ENCODE measurements at places on chromosomes 6 and 20. TPM values are rescaled to one million over a fixed set of nuclear protein-coding genes. Genes with fewer than 3 reads are reported as not detected.

HUS1B gene
- total RNA-seq: 1.3 TPM

- no peaks in the 10 kb centered on the region for H3K36me3 ChIP-seq
- H3K4me1 ChIP-seq: peaks cover 15% of the 10 kb centered on the region
- H3K27ac ChIP-seq: no peak overlapping the region
- DNase-seq: no peak
- peaks cover 3% of the 10 kb centered on the region for H3K27me3 ChIP-seq
Observed at GRCh38 chr6:113875470-113875869, 18.3 kb downstream of the MARCKS start.

DNA sequence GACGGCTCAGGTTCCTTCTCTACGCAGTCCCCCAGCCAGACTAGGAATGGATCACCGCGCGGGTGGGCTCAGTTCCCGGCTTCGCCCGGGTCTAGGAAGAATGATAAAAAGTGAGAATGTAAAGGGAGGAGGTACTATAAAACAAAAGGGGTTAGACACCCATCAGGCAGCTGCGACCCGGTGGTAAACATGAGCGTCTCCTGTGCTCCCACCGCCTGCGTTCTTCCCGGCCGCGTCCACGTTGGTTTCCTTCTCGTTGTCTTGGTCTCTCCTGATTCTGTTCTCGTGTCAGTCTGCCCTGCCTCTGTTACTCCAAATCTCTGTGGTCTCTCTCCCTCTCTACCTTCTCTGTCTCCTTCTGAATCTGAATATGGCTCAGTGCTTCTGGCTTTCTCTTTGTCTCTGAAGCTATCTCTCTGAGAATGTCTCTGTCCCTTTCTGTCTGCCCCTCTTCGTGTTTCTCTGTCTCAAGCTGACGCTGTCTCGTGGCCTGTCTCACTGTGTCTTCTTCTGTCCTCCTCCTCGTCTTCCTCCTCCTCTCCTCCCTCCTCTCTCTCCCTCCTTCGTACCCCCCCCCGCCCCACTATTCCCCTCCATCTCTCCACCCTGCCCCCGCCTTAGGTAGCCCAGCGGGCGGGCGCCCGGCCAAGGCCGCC lies 41.6 kb upstream of the FOXP4 start:
- H3K36me3 ChIP-seq: no peaks in the 10 kb centered on the region
- H3K27ac ChIP-seq: peak overlapping the region; percentile 92
- H3K4me3 ChIP-seq: peak overlapping the region; percentile 82
- no peaks in the 10 kb centered on the region for H3K27me3 ChIP-seq

DNA sequence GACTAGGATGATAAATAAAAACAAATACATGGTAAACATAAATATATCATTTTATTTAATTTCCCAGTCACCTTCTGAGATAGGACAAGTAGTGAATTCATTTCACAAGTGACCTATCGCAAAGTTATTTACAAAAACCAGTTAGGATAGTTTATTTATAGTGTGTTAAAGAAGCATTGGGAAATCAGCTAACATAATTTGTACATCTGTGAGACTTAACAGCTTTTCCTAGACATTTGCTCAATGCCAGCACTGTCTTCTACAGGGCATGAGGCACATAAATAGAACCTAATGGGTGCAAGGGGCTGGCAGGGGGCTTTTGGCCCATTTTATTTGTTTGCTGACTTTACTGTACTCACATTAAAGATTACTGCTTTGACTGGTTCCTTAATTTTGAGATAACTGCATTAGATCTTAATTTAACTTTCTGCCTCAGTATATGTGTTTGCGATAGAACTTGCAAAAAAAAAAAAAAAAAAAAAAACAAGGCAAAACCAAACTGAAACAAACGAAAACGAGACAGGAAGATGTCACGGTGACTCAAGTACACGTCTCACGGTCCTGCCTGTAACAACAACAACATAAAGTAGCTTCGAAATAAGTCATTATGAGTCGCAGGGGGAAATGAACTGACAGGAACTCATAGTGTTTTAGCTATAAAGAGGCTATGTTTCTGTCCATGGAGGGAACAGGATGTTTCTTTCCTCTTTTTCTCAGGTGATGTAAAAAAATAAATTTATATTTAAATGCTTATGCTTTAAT lies 133.7 kb upstream of the GMDS start:
- no peak overlapping the region for H3K4me3 ChIP-seq
- no peaks in the 10 kb centered on the region for H3K27me3 ChIP-seq
- no peak overlapping the region for H3K27ac ChIP-seq
- no peak for DNase-seq
- H3K36me3 ChIP-seq: no peaks in the 10 kb centered on the region
- peaks cover 5% of the 10 kb centered on the region for H3K4me1 ChIP-seq

DNA sequence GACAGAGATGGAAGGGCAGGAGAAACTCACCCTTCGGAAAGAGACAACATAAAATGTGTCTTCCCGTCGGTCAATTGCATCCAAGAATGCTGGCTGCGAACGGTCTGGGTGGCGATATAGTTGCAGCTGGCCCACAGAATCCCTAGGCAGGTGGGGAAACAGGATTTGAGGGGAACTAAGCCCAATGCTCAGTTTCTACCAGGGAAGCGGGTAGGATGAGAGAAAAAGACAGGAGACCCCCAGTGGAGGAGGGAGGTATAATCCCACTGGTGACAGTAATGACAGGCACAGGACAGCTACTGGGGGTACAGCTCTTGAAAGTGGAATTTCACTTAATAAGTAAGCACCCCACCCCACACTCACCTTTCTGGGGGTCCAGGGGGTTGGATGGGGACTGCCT lies 7.5 kb upstream of the TNXB start:
- H3K27ac ChIP-seq: no peak overlapping the region
- no peaks in the 10 kb centered on the region for H3K27me3 ChIP-seq
- peaks cover 7% of the 10 kb centered on the region for H3K4me1 ChIP-seq
- no peak for DNase-seq
- no peak overlapping the region for H3K4me3 ChIP-seq
- H3K36me3 ChIP-seq: peaks cover 73% of the 10 kb centered on the region

DNA sequence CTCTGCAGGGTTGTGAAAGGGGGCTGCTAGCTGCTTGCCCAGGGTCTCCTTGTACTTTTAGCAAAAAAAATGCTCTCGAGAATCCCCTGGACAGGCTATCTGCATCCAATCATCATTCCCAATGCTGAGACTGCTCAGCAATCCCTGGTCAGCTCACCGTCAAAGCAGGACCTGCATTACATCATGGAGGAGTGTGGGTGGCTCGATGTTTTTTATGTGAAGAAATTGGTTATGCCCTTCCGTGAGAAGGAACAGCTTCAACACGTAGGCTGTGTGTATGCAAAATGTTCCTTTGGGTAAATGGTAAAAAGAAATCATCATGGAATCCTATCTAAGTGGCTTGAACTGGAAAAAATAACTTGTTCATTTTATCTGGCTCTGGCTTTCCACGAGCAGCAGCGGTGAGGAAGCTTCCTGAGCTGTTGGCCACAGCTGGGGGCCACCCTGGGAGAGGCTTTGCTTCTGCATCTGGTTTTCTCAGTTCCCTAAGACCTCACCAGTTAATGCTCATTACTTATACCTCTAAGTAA lies 111.4 kb downstream of the FYN start:
- no peak for DNase-seq
- peaks cover 87% of the 10 kb centered on the region for H3K4me1 ChIP-seq
- no peaks in the 10 kb centered on the region for H3K27me3 ChIP-seq
- peaks cover 11% of the 10 kb centered on the region for H3K36me3 ChIP-seq
- peak overlapping the region; percentile 36 for H3K27ac ChIP-seq
- peak overlapping the region; percentile 70 for H3K4me3 ChIP-seq

ACTL10 gene
- total RNA-seq: 3.9 TPM

MAK gene
- 0.15 TPM for total RNA-seq

- H3K27ac ChIP-seq: no peak overlapping the region
- peaks cover 14% of the 10 kb centered on the region for H3K27me3 ChIP-seq
- DNase-seq: no peak
- no peak overlapping the region for H3K4me3 ChIP-seq
- H3K4me1 ChIP-seq: no peaks in the 10 kb centered on the region
- H3K36me3 ChIP-seq: no peaks in the 10 kb centered on the region
Observed at GRCh38 chr20:57769756-57770155, 59.9 kb upstream of the PMEPA1 start.

- H3K27me3 ChIP-seq: peaks cover 7% of the 10 kb centered on the region
- no peak overlapping the region for H3K4me3 ChIP-seq
- no peaks in the 10 kb centered on the region for H3K4me1 ChIP-seq
- no peak for DNase-seq
- H3K36me3 ChIP-seq: no peaks in the 10 kb centered on the region
- H3K27ac ChIP-seq: no peak overlapping the region
Observed at GRCh38 chr6:159487636-159488035, 205.4 kb downstream of the SOD2 start.

BACH2 gene
- total RNA-seq: 79.6 TPM

GRCh38 chr6:30670760-30671527 lies 1.9 kb downstream of the DHX16 start:
- peak overlapping the region; percentile 66 for H3K27ac ChIP-seq
- H3K4me3 ChIP-seq: peak overlapping the region; percentile 91
- no peaks in the 10 kb centered on the region for H3K27me3 ChIP-seq
- no peak for DNase-seq

DNA sequence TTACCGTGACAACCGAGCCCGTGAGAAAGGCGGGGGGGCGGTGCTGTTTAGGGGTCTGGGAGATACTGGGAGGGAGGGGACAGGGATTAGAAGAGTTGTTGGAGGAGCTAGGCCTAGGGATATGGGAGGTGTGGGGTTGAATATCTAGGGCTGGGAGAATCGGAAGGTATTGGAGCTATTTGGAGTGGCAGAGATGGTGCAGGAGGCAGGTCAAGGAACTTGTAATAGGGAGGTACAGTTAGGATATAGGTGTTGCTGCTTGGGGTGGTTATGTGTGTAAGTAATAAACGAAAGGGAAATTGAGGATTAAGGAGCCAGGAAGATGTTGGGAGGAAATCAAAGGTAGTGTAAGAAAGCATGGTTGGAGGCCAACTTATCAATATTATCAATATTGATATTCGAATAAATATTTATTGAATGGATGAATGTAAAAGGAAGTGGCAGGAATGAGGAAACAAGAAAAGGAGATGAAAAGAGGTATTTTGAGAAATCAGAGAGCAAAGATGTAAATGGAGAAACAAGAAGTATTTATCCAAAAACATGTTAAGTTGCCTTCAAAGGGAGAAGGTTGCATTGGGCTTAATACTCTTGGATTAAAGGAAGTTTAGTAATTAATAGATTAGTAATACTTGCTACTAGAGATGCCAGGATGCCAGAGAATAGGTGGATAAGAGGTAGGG lies 602 bp downstream of the PPP1R11 start:
- H3K27me3 ChIP-seq: peaks cover 24% of the 10 kb centered on the region
- peaks cover 58% of the 10 kb centered on the region for H3K4me1 ChIP-seq
- DNase-seq: no peak
- peaks cover 64% of the 10 kb centered on the region for H3K36me3 ChIP-seq
- H3K4me3 ChIP-seq: peak overlapping the region; percentile 98

JPH2 gene
- not detected for total RNA-seq

DNA sequence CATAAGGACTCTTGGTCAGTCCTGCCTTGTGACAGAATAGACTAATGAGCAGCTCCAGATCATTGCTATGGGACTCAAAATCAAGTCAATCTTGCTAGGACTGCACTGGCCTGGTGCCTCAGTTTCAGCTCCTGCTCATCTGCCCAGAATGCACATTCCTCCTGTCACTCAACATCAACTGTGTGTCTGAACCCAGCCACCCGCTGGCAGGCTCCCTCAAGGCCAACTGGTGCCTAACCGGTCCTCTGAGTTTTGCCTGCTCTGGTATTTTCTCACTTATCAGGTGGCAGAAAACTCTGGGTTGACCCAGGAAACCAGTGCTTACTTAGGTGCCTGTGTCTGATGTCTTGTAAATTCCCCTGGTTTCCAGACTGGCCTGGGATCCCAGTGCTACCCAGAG lies 297.7 kb downstream of the DHX35 start:
- no peak overlapping the region for H3K27ac ChIP-seq
- no peaks in the 10 kb centered on the region for H3K36me3 ChIP-seq
- no peak overlapping the region for H3K4me3 ChIP-seq
- no peaks in the 10 kb centered on the region for H3K4me1 ChIP-seq

DNA sequence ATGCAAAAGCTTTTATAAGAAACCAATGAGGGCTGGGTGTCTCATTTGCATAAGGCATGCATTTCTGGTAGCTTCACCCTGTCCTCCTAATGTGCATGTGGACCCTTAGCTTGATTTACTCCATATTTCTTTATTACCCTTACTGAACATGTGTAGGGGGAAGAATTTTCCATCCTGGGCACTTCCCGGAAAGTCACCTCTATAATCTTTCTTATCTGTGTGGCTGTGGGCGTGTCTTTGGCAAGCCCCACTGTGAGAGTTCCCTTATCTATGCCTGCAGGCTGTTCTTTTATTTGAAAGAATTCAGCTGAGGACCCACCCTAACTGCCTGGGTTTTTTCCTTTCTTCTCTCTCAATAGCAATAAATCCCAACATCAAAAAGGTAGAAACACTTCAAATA lies 627.8 kb downstream of the DOK5 start:
- no peaks in the 10 kb centered on the region for H3K36me3 ChIP-seq
- H3K27me3 ChIP-seq: no peaks in the 10 kb centered on the region
- DNase-seq: no peak
- H3K4me1 ChIP-seq: no peaks in the 10 kb centered on the region
- no peak overlapping the region for H3K4me3 ChIP-seq

GRCh38 chr6:139243536-139243935 lies 48.3 kb downstream of the TXLNB start:
- peaks cover 41% of the 10 kb centered on the region for H3K36me3 ChIP-seq
- no peak overlapping the region for H3K27ac ChIP-seq
- H3K4me1 ChIP-seq: no peaks in the 10 kb centered on the region
- no peaks in the 10 kb centered on the region for H3K27me3 ChIP-seq

GRCh38 chr6:124273701-124274100 lies 470.0 kb downstream of the NKAIN2 start:
- no peaks in the 10 kb centered on the region for H3K27me3 ChIP-seq
- no peak overlapping the region for H3K4me3 ChIP-seq
- no peak overlapping the region for H3K27ac ChIP-seq
- no peaks in the 10 kb centered on the region for H3K36me3 ChIP-seq

- peaks cover 2% of the 10 kb centered on the region for H3K36me3 ChIP-seq
- H3K27me3 ChIP-seq: no peaks in the 10 kb centered on the region
- H3K4me3 ChIP-seq: peak overlapping the region; percentile 75
- peaks cover 40% of the 10 kb centered on the region for H3K4me1 ChIP-seq
Observed at GRCh38 chr20:326645-327185, 1.4 kb downstream of the SOX12 start.

GRCh38 chr20:23146181-23146580 lies 60.1 kb upstream of the CD93 start:
- no peak overlapping the region for H3K27ac ChIP-seq
- no peak overlapping the region for H3K4me3 ChIP-seq
- H3K27me3 ChIP-seq: no peaks in the 10 kb centered on the region
- no peaks in the 10 kb centered on the region for H3K36me3 ChIP-seq
- DNase-seq: no peak

- H3K27me3 ChIP-seq: no peaks in the 10 kb centered on the region
- H3K36me3 ChIP-seq: peaks cover 51% of the 10 kb centered on the region
- DNase-seq: no peak
- no peak overlapping the region for H3K27ac ChIP-seq
- no peak overlapping the region for H3K4me3 ChIP-seq
Observed at GRCh38 chr20:16378712-16379370, 194.4 kb downstream of the KIF16B start.

MAN1A1 gene
- total RNA-seq: 18.1 TPM

C6orf120 gene
- total RNA-seq: 24.8 TPM
